Non-pigmented ciliary epithelial cell (primary cell): ENCODE measurements at places on chromosomes 5 and 9.

- DNase-seq: peak; percentile 91
These were observed 50.0 kb upstream of the SLC25A51 start for GRCh38 chr9:37953775-37954437.

DNA sequence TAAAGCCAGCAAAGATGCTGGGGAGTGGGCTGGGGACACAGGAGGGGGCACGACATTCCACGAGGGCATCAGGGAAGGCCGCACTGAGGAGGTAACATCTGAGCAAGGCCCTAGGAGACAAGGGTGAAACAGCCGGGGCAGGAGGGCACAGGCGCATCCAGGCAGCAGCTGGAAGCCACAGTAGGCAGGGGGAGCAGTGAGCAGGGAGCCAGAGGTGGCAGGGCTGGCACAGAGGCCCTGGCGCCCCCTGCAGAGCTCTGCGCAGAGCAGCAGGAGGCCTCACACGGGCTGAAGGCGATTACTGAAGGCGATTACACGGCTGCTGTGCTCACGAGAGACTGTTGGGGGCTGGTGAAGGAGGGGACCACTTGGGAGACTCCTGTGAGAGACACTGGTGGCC is 15.4 kb downstream of the LMAN2 start:
- no peak for DNase-seq

- DNase-seq: no peak
These were observed 202.9 kb downstream of the ACTL7B start for GRCh38 chr9:108652851-108653250.

DNA sequence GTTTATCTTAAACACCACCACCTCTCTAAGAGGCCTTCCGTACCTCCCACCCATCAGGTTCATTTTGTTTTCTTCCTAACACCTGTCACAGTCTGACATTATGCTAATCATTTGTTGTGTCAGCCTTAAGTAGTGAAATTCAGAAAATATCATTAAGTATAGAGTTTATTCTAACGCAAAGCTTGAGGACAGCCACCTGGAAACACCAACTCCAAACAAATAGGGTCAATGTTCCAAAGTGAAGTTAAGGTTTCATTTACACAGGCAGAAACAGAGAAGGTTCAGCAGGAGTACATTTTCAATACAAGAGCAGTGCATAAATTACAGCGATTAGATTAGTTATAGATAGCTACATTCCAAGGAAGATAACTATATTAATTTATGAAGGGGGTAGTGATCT is 1.3 kb upstream of the SMC5 start:
- no peak for DNase-seq

- no peak for DNase-seq
These were observed 369.9 kb upstream of the DAB2 start for GRCh38 chr5:39794513-39795210.

- DNase-seq: no peak
These were observed 666.6 kb downstream of the SEMA5A start for GRCh38 chr5:8879248-8879647.

- no peak for DNase-seq
These were observed 17.8 kb upstream of the B4GALT1 start for GRCh38 chr9:33184963-33185362.

GRCh38 chr9:129136446-129137035 is 25.3 kb downstream of the PTPA start:
- DNase-seq: no peak

DNA sequence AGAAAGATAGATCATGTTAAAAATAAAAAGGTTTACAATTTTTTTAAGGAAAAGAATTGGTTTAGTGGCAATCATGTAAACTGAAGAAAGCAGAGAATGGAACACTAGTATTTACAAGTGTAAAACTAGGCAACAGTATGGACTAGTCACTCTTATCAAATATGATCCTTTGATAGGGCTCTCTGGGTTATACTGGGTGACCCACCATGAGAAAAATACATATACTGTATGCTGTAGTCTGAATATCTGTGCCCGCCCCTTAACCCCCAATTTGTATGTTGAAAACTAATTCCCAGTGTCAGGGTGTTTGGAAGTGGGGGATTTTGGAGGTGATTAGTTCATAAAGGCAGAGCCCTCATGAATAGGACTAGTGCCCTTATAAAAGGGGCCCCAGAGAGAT is 236.8 kb upstream of the TARS1 start:
- no peak for DNase-seq

DNA sequence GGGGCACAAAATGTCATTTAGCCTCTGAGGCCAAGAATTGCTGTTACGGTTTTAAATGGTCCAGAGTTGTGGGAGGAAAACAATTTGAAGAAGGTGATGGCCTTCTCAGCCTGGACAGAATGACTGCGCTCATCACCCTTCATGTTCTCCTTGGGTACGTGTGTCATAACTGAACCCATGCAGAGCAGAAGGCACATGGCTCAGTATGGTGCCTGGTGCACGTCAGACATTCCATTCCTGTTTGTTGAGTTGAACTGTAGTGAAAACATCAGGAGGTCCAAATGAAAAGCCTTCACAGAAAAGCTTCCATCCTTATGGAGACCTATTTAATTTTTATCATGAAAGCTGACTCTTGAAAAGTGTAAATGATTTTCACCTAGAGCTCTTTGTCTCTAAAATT is 133.2 kb downstream of the CFAP90 start:
- DNase-seq: peak; percentile 41

DNA sequence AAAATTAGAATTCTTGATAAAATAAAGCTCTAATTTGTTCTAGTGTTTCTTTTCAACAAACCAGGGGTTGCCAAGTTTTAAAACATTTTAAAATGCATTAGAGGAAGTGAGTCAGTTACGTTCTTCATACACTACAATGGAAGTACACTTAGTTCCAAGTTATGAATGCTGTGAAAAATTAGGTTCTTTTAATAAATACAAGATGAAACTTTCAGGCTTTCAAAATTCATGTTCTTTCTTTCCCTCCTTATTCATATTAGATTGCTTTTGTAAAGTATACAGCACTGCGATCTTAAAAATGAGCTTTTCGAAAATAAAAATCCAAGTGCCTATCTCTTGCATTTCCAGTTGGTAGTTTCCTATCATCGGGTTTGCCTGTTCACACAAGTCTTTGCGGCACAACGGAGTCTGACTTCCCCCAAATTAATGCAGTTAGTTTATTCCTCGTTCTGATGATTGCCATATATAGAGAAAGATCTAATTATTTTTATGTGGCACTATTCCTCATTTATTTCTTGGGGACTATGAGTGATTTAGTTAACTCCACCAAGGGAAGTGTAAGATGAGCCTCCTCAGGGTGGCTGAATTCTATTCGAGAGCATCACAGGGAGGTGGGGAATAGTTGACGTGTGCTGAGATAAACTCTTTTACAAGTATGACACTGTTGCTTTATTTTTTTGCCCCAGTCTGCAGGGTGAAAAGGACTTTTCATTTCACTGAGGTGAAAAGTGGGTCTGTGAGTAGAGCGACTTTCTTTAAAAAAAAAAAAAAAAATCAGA is 238.2 kb downstream of the CD180 start:
- DNase-seq: no peak

GRCh38 chr5:154995679-154996078 is 17.9 kb upstream of the KIF4B start:
- DNase-seq: no peak
